ENCODE measurements at places on chromosomes 2 and 18.

GRCh38 chr2:37966326-37966725 is 41.2 kb downstream of the RMDN2 start:
- DNase-seq = no peak

GRCh38 chr2:77434880-77435279 is 87.3 kb downstream of the LRRTM4 start:
- peak; percentile 9 for DNase-seq

DNA sequence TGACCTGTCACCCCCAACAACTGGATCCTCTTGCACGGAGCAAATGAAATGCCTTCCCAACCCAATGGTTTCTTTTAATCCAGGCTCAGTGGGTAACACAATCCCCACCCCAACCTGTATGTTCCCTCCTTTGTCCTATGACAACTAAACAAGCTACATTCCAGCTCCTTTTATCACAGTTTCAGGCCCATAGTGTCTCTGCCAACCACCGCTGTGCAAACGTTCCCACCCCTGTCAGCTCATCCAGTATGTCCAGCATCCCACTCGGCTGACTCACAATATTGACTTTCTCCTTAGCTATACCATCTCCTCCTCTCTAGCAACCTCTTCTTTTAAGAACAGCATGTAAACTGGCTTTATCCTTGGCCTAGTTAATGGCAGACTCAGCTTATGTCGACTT is 117.9 kb upstream of the PPP1CB start:
- no peak for DNase-seq

- peak; percentile 54 for DNase-seq
Observed at GRCh38 chr2:55986700-55987440, 63.3 kb upstream of the EFEMP1 start.

DNA sequence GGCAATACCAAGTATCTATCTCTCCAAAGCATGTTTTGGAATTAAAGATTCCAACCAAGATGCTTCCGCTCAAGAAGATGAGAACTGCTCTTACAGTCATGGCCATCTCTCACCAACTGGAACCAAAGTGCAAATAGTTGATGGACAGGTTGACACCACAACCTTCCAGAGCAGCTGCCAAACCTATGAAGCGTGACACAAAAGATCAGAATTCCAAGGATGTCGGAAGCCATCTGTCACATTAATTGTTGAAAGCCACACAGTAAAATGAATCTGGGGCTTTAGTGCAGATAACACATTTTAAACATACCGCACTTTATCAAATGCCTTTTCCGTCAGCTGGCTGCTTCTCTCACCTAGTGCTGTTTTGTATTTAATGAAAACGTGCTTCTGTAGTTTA is 195.7 kb downstream of the CDH20 start:
- no peak for DNase-seq

DNA sequence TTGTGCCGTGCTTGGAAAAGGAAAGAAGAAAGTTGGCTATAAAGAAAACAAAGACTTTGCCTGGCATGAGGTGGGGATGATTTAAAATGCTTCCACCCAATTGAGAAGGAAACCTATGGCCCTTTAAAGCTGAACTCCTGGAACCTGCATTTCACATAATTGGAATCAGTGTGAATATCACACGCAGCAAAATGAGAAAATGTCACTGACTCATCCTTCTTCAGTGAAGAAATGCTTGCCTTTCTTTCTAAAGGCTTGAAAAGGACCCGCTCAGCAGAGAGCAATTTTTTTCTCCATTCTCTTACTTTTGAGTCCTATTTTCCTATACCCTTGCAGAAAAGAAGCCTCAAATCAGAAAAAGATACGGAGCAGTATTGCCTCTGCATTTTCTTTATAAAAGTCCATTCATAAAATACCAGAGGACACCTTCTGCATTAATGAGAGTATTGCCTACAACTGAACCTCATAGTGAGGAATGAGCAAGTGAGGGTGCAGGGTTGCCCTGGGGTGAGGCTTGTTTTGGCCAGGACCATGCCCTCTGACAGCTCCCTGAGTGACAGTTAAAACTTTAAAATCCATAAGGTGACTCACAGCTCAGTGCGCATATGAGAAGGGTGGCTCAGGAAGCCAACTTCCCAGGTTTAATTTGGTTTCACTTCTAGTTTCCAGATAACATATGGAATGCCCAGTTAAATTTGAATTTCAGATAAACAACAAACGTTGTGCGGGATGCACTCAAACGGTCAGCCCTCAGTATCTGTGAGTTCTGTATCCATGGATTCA is 191.9 kb upstream of the GYPC start:
- DNase-seq = no peak

DNA sequence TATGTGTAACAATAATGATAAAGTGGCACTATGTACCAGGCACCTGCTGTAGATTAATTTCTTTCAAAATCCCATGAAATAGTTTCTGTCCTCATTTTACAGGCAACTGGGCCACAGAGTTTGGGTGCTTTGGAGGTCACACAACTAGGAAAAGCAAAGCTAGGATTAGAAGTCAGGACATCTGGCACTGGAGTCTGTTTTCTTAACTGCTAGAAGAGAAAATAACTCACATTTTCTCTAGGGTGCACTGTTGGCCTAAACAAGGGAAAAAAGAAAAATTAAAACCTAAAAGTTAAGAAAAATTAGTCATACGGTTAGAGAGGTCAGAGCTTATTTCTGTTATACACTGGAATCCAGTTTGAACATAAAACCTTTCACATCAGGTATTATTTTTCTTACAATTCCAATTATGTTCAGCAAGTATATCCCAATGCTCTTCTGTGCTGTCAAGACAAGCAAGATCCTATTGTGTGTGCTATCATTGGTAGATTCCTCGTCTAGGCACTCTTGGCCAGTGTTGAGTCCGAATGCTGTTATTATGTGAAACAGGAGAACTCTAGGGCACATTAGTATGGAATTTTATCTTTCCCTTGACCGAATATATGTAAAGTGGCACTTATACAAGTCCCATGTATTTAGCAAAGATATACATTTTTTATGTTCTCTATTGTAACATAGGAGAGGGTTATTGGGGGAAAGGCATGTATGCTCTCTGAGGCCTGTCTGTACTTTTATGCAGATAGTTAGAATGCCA is 1.5 kb upstream of the OSGEPL1 start:
- no peak for DNase-seq

- DNase-seq = peak; percentile 35
Observed at GRCh38 chr2:11621410-11621809, 48.6 kb downstream of the NTSR2 start.

DNA sequence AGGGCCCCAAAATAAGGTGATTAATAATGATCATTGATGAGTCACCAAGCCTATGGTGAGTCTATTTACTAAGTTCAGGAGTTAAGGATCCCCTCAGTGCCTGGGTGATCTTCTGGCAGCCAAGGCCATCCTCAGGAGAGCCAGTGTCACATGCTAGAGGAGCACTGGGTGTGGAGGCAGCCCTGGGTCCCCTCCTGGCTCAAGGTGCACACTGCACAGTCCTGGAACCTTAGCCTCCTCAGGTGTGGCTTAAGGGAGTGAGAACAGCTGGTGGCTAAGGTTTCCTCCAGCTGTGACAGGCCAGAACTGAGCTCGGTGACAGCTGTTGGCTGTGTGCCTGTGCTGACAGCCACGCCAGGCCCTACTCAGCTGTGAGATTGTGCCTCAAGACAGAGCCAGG is 52.1 kb upstream of the ACAA2 start:
- no peak for DNase-seq

DNA sequence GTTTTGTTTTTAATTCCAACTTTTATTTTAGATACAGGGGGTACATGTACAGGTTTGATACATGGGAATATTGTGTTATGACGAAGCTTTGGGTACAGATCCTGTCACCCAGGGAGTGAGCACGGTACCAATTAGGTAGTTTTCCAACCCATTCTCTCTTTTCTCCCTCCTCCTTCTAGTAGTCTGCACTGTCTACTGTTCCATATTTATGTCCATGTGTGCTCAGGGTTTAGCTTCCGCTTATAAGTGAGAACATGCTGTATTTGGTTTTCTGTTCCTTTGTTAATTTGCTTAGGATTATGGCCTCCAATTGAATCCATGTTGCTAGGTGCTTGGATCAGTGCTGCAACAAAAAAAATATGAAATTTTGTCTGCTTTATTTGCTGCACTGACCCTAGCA is 659.3 kb upstream of the TMEFF2 start:
- DNase-seq = no peak

DNA sequence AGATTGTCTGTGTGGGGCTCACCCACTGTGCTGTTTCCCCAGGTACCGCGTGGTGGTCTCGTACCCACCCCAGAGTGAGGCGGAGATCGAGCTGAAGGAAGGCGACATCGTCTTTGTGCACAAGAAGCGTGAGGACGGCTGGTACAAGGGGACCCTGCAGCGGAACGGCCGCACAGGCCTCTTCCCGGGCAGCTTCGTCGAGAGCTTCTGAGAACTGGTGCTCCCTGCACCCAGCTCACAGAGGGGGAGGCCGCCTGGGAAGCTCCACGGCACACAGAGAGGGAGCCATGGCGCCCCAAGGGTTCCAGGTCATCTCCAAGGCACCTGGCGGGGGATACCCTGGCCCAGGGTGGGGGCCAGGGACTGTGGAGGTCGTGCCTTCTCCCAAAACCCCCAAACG is 112.3 kb downstream of the SEPTIN10 start:
- DNase-seq = no peak

DNA sequence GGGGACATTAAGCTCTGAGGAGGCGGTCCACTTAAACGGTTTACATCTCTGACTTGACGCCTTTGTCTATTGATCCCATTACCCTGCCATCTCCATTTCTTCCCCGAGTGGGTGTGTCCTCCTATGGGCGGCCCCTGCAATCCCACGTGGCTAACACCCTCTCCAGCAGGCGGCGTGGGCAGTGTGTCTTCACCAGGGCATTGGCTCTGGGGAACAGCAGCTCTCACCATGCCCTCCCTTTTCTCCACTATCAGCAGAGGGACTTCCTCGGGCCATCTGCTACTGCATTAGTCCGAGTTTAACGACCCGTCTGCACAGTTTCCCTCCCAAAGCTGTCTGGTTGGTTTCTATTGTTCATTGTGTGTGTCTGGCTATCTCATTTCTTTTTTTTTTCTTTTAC is 511.9 kb upstream of the NRP2 start:
- no peak for DNase-seq

DNA sequence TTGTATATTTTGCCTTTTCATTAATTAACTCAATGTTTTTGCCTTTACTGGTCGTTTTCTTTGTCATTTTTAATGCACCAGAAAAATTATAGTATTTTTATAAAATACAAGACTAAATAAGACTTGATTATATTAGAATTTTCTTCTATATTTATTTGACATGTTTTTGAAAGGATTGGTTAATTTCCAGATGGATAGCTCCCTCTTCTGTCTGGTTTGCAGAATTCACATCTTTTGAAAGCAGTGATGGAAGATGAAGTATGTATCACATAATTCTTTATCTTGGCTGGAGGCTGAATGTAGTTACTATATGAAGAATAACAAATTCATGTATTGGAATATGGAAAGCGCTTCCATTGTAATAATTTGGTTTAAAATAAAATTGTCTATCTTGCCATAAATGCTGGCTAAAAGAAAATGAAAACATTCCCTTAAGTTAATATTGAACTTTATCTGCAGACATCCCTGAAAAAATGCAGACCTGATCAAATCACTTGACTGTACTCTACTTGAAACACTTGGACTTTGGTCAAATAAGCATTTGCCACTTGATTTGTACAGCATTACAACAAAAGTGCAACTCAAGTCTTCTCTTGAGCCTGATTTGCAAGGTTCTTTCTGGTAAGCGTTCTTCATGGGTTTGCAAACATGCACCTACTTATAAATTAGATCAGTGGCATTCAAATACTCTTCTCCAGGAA is 86.3 kb upstream of the EFEMP1 start:
- DNase-seq = peak; percentile 36

GRCh38 chr2:159175182-159175581 is 111.3 kb downstream of the WDSUB1 start:
- DNase-seq = no peak

GRCh38 chr2:43107679-43108078 is 118.7 kb downstream of the ZFP36L2 start:
- no peak for DNase-seq

DNA sequence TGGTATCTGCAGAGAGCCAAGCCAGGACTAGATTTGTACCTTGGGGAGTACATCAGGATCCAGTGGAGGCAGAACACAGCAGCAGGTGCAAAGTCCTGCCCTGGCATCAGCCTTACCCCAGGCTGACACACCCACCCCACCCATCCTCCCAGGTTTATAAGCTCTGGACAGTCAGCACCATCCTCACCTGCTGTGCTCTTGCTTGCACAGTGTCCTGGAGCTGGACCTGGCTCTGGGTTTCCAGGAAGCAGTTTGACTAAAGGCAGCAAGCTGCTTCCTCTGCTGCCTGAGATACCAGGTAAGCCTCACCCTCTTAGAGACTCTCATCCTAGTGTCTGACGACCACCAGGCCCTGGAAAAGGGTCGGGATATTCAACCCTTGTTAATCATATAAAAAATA is at the start of gene SULT1C3:
SULT1C3 (plus strand) TSS at position 183 of the 400 bp plus-strand sequence. CDS start 7,227 bp downstream, outside the sequence.
- DNase-seq = no peak

DNA sequence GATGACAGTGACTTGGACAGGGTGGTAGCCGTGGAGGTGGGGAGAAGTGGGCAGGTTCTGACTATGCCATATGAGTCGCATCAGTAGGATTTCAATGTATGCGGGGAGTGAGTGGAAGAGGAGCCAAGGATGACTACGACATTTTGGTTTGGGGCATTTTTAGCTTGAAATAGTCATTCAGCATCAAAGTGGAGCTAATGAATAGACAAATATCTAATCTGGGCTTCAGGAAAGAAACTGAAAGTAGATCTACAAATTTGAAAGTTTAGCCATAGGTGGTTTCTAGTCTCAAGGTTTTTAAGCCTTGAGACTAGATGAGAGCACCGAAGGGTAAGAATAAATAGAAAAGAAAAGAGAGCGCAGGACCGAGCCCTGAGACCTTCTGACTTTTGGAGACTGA is 58.3 kb downstream of the FEZ2 start:
- DNase-seq = no peak

- no peak for DNase-seq
Observed at GRCh38 chr2:12694990-12695774, 21.6 kb upstream of the TRIB2 start.

DNA sequence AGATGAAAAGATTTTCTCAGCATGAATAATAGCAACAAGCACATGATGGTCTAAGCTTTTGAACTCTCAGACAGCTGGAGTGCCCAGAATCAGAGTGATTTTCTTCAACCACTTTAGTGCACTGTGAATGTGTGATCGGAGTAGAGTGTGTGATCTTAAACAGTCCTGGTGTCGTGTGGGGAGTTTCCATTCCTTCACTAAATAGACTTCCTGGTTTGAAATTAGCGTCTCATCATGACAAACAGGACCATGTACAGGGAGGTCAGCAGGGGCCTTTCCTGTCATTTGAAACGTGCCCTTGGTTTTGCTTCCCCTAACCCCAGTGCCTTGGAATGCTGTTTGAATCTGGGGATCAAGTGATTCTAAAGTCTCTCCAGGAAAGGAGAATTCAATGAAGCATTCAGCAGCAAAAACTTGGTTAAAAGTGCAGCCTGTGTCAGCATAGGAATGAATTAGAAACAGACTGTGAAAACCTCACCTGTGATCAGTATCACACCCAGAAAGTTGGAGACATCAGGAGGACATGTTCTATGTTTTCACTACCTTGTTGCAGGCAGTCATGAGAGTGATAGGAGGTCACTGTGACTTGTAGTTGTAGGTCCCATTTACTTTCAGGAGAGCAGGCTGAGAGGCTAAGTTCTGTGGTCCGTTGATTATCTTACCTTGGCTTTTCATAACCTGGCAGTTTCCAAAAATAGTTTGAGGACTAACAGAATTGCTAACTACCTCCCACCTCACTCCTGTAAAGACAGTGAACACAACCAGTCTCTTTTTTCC is 400.3 kb downstream of the MTX2 start:
- DNase-seq = no peak
